ENCODE measurements at places on chromosomes 5 and 9.

DNA sequence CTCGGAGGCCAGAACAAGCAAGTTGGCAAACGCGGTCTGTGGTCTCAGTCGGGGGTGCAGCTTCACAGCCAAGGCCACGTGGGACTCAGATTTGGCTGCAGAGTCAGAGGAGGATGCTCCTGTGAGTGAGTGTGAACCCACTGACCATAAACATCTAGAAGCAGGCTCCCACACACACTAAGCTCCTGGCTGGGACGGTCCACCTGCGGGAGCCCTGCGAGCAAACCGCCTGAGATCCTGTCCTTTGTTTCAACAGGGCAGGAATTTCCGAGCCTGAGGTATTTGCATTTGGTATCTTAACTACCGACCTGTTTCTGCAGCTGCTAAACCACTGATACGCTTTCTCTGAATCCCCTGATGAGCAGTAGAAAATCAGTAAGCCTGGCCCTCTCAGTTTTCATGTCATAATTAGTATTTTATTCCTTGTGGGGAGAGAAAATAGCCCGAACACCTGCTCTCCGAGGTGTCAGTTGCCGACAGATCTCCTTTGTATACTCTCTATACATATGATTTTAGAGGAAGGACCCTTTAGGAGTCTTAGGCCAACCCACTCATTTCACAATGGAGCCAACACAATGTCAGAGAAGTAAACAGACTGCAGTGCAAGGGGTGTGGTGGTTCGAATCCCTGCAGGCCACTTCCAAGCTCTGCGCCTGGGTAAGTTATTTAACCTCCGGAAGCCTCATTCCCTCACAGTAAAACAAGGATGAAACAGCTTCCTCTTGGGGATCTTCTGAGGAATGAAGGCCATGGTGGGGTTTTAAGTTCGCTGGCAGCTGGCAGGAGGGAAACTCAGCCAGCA, 40.9 kb upstream of the PWWP2A start:
- no peak for DNase-seq

DNA sequence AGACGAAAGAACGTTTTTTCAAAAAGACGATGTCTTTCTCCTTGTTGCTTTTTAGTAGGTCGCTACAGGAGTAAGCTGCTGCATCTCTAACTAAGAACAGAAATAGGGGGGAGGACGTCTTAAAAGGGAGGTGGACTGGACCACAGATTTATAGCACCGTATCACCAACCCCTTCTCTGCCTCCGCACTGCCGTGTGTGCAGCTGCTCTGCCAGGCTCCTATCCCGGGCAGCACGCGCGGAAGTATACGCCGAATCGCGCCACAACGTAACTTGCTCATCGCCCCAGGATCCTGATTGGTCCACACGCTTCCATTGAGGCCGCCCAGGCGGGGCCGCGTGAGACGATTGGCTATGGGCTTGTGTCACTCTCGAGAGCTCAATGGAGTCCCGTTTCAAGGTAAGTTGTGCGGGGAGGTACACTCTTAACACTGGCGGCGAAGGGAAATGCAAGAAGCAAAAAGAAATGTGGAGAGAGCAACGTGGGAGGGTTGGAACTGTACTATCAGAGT, at the start of gene ELAVL2:
Gene ELAVL2 (minus strand): TSS at position 121 of the 510 bp plus-strand sequence. CDS start 64,006 bp downstream, outside the sequence.
- DNase-seq: peak; percentile 99

- peak; percentile 43 for DNase-seq
Measured at GRCh38 chr5:61817472-61818326, 485.6 kb downstream of the ZSWIM6 start.

DNA sequence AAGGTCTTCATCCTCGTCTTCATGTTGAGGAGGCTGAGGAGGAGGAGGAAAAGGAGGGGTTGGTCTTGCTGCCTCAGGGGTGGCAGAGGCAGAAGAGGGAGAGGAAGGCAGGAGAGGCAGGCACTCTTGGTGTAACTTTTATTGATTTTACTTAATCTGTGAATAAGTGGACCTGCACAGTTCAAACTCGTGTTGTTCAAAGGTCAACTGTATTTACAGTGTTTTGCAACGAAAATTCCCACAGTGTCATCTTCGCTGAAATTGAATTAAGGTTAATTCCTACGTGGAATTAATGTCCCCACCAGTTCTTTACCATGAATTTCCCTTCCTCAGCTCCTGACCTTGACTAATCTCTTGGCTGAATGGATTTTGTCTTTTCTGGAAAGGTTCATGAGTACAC, 21.2 kb upstream of the ENHO start:
- DNase-seq: no peak

- DNase-seq: no peak
Measured at GRCh38 chr5:80302636-80303035, 17.2 kb upstream of the SPZ1 start.

- no peak for DNase-seq
Measured at GRCh38 chr5:149575131-149575530, 6.2 kb upstream of the ARHGEF37 start.

GRCh38 chr9:86868616-86869015, 78.7 kb downstream of the GAS1 start:
- no peak for DNase-seq

DNA sequence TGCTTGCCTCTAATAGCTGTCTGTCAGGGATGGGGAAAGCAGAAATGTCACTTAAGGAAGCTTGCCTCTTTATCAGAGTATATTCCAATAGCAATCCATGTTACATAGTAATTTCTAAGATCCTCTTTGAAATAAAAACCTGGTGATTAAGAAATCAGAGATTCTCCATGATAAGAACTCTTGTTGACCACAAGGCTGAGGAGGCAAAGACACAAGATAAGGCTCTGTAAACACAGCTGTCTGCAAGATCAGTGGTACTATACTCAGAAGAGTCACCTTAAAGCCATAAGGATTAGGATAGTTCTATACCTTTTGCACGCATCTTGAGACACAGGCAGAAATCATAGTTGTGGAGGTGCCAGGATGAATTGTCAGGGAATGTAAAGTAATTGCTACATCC, 40.3 kb downstream of the HEXB start:
- peak; percentile 8 for DNase-seq

DNA sequence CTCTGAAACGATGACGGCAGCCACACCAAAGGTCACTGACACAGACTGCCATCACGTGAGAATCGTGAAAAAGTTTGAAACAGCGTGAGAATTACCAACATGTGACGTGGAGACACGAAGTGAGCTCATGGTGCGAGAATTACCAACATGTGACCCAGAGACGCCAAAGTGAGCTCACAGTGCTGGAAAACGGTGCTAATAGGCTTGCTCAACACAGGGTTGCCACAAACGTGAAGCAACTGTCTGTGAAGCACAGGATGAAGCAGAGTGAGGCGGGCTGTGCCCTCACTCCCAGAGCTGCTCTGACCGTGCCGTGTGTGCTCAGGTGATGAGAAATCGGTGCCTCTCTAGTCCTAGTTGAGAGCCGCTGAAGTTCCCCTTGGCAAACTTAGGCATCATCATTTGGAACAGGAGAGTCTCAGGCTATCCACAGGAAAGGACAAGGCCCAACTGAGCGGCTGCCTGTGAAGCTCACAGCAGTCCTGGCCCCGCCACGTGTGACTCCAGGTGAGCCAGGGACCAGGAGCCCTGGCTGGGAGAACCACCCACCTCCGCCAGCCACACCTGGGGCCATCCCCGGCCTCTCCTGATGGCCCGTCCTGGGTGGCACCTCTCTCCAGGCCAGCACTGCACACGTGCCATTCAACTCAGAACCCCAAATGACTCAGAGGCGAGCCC, 29.8 kb upstream of the SLC6A3 start:
- no peak for DNase-seq

GRCh38 chr5:50958852-50959457, 292.5 kb downstream of the PARP8 start:
- peak; percentile 19 for DNase-seq

- DNase-seq: no peak
Measured at GRCh38 chr5:55593115-55593472, 58.3 kb upstream of the PLPP1 start.

All from M059J (cell line).